HuH-7 (cell line): ENCODE measurements at places on chromosomes 7 and 10.
A peak's percentile ranks its signal among the peaks of the same experiment; 100 is the strongest.

- DNase-seq, result no peak
These were observed 18.7 kb downstream of the ZNF316 start for GRCh38 chr7:6655636-6656385.

DNA sequence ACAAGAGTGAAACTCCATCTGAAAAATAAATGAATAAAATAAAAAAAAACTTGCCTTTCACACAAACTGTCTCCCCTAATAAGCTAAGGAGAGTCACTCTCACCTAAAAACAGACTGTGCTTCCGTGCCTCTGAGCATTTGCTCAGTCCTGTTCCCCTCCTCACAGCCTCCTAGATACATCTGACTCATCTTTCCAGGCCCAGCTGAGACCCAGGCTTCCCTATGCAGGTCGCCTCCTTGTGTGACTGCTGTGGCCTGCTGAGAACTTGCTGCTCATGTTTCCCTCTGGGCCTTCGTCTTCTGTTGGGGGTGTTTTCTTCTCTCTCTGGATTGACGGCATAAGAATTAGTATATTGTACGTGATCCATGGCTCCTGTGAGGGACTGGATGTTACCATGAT lies 777.7 kb downstream of the LRMDA start:
- no peak for DNase-seq

GRCh38 chr10:109902992-109903947 lies 20.0 kb downstream of the XPNPEP1 start:
- no peak for DNase-seq

GRCh38 chr10:96724621-96725020 lies 4.3 kb upstream of the PIK3AP1 start:
- no peak for DNase-seq

DNA sequence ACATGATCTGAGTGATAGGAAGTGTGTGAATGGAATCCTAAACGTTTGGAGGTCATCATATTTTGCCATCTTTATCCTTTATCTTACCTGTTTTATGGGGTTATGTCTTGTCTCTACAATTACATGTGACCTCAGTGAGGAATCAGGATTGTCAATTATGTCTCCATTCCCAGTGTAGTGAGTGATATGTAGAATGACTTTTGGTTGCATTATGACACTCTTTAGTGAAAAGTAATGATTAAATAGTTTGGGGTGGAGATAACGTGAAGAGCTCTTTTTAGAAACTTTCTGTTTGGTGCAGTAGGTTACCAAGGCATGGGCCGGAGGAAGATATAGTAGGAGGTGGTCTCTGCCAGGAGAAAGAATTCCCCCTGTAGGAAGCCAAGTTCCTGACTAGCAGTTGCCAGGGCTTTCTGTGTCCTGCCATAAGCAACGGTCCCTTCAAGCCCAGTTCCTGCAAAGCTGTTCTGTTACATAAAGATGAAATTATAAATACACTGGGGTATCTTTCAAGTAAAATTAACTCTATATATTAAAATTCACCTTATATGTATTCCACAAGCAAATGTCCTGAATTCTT lies 228.2 kb downstream of the NSUN6 start:
- no peak for DNase-seq

DNA sequence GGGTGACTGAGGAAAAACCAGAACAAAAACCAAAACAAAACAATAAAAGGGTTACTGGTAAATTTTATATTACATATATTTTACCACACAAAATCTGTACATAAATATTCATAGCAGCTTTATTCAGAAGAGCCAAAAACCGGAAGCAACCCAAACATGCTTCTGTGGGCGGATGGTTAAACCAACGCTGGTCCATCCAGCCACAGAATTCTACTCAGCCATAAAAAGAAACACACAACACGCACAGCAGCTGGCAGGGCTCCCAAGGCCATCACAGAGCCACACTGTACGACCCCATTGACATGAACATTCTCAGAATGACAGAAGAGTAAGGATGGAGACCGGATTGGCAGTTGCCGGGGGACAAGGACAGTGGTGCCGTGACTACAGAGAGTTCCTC lies 83.6 kb downstream of the PROSER2 start:
- DNase-seq, result no peak

DNA sequence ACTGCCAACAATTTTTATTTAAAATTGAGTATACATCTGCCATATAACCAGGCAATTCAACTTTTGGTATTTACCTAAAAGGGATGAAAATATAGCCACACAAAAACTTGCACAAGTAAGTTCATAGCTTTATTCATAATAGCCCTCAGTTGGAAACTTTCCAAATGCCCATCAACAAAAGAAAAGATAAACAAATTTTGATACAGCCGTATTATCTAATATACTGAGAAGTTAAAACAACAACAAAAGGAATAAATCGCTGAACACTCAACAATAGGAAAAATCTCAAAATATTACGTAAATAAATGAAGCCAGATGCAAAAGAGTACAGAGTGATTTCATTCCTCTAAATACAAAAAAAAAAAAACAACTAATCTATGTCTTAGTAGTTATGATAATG lies 399.2 kb upstream of the SEMA3D start:
- no peak for DNase-seq

DNA sequence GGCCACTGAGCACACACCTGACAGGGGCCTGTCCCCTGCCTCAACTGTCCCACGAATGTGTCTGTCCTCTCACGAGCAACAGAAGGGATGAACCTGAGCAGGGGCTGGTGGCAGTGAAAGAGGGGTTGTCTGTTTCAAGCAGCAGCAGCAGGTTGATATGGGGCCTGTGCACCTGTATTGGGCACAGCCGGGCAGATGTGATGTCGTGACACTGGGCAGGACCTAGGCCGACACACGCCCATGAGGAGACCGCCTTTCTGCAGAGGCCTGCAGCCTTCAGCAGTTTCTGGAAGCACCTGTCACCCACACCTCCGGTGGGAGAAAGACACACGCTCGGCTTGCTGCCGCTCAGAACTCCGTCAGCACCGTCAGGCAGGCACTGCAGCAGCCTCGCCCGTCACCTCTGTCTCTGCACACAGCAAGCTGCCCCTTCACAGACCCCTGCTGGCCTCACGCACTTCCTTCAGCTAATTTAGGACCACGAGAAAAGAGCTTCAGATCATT lies 48.5 kb downstream of the AMZ1 start:
- no peak for DNase-seq

GRCh38 chr7:41999736-42000283 lies 237.2 kb downstream of the GLI3 start:
- DNase-seq, result no peak

- DNase-seq, result no peak
These were observed 19.2 kb upstream of the PRKAG2 start for GRCh38 chr7:151896086-151896485.

- no peak for DNase-seq
These were observed 410.7 kb downstream of the POM121L12 start for GRCh38 chr7:53446170-53446569.

DNA sequence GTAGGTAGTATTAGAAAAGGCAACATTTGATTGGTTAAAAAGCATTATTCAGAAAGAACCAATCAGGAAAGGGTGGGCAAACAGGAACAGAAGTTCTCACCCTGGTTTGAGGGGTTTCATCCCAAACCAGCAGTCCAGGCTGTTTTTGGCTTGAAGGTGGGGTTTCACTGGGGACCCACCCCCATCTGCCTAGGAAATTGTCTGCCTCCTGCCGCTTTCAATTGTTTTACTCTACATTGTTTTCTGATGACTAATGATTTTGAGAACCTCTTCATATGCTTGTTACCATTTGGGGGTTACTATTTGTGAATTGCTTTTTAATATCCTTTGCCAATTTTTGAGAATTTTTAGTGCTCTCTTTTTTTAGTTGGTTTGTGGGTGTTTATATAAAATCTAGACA lies 3.3 kb upstream of the PCBD1 start:
- no peak for DNase-seq

DNA sequence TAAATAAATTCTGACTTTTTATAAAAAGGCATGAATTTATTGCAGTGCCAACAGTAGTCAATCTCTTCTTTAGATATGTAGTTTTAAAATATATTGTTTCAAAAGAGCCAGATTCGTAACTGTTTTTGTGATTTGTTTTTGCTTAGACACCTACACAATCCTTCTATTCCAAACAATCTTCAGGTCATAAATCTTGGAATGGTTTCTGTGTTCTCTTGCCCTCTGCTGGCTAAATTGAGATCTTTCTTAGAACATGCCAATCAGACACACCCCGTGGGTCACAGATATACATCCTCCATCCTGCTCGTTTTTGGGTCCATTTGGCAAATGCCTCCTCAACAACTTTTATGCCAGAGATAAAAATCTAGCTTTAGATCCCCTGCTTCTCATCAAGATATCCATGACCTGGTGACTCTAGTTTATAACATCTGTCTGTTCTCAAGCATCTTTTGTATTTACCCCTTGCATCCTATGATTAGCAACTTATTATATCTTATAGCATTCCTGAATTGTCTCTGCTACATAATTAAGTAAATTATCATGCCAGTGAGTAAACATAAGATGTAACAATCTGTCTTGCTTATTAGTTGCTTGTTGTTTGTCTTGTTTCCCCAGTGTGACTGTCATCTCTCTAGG lies 35.3 kb upstream of the IFRD1 start:
- peak; percentile 56 for DNase-seq

- DNase-seq, result no peak
These were observed 578.9 kb downstream of the AUTS2 start for GRCh38 chr7:70177166-70177565.

- DNase-seq, result no peak
These were observed 70.5 kb downstream of the ZNF503 start for GRCh38 chr10:75331081-75331480.

GRCh38 chr7:130366564-130366963 lies 13.7 kb upstream of the CPA1 start:
- DNase-seq, result no peak

DNA sequence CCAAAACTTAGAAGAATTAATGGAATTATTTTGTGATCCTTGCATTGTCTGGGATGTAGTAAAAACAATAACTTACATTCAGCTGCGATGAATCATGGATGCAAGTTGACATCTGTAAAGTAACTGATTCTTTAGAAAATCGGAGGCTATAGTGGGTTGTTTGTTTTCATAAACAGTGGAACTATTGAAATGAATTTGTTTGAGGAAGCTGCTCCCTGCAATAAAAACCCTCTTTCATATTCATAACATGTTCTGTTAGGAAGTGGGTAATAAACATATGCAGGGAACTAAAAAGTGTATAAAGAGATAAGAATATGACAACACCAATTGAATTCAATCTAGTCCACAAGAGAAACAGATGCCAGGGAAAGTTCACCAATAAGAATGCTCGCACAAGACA lies 53.6 kb downstream of the AGMO start:
- DNase-seq, result no peak

DNA sequence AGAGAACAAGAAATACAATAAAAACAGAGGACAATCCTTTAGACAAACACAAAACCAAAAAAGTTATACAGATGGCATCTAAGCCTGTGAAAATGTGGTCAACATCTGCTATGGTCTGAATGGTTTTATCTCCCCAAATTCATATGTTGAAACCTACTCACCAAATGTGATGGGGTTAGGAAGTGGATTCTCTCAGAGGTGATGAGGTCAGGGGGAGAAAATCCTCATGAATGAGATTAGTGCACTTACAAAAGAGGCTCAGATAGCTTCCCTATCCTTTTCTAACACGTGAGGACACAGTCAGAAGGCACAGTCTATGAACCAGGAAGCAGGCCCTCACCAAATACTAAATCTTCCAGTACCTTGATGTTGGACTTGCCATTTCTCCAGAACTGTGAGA lies 147.8 kb upstream of the GPR22 start:
- no peak for DNase-seq

DNA sequence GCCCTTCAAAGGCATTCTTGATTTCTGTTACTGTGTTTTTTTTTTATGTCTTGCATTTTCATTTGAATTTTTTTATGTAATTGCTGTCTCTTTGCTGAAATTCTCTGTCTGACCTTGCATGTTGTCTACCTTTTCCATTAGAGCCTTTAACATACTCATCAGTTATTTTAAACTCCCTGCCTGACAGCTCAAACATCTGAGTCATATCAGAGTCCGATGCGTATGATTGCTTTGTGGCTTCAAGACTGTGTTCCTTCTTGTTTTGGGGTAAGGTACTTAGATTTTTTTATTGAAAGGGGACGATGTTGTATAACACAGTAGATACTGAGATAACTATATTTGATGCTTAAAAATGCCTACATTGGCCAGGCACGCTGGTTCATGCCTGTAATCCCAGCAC lies 9.7 kb upstream of the TARP start:
- no peak for DNase-seq

DNA sequence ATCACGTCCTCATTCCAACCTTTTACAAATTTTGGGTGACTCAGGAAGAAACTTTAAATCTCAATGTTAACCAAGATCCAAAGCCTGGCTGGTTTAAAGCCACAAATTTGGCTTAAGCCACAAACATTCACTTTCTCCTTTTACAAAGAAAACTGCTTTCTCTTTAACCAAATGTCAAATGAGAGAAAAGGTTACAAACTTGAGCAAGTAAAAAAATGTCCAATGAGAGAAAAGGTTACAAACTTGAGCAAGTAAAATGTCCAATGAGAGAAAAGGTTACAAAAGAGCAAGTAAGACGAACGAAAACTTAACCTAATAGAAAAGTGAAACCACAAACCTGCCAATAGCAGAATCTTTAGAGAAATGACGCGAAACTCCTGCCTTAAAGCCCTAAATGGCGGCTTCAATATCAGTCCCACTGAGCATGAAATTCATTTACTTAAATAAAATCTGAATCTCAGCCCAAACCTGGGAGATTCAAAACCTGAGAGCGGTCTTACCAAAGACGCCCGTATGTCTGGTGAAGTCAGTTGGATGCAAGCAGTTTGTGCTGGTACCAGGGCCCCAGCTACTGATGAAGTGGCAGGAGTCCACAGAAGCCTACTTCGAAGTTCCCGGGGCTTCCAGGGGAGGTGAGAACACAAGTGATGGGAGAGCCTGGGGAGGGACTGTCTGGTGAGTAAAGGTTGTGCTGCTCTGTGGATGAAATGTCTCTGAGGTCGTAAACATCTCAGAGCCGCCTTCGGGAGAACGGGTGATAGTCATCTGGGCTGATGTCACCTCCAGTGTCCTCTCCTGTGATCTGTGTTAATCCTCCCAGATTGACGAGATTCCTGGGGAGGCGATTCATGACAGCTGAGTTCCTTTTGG lies 74.6 kb downstream of the PAXIP1 start:
- DNase-seq, result peak; percentile 66

GRCh38 chr10:89032141-89032891 lies 41.7 kb downstream of the FAS start:
- no peak for DNase-seq

GRCh38 chr7:120960714-120961113 lies 10.1 kb downstream of the ING3 start:
- no peak for DNase-seq

DNA sequence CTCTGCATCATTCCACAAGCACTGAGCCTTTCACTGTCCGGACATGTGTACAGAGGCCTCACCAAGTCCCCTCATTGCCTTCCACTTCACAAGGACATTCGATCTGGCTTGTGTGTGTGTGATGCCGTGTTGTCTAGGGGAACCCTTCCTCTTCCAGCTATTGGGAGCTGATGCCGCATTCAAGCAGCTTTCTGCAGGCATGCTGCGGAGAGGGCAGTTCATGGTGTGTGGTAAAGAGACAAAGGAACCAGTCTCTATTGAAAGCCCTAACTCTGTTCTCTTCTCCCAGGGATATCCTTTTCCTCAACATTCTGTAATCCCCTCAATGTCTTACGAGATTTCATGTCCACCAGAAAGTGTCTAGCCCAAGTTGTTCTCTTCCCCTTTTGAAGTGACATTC lies 141.6 kb downstream of the ALOX5 start:
- no peak for DNase-seq

- DNase-seq, result peak; percentile 48
These were observed 218.3 kb downstream of the FAM107B start for GRCh38 chr10:14556285-14556956.
